AG09319 (cell line): ENCODE measurements at places on chromosomes 1 and 21.
A peak's percentile ranks its signal among the peaks of the same experiment; 100 is the strongest.

DNA sequence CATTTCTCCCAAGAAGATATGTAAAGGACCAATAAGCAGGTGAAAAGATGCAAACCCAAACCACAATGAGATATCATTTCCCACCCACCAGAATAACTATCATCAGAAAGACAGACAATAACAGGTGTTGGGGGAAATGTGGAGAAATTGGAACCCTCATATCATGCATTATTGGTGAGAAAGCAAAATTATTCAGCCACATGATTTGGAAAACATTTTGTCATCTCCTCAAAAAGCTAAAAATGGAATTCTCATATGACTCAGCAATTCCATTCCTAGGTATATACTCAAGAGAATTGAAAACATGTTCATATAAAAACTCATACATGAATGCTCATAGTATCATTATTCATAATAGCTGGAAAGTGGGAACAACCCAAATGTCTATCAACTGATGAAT, 25.1 kb upstream of the RNF186 start:
- DNase-seq = no peak

GRCh38 chr1:70836456-70836855, 211.2 kb downstream of the PTGER3 start:
- DNase-seq = no peak

- DNase-seq = peak; percentile 54
These were observed 36.2 kb downstream of the CAMK2N1 start for GRCh38 chr1:20449735-20450311.

DNA sequence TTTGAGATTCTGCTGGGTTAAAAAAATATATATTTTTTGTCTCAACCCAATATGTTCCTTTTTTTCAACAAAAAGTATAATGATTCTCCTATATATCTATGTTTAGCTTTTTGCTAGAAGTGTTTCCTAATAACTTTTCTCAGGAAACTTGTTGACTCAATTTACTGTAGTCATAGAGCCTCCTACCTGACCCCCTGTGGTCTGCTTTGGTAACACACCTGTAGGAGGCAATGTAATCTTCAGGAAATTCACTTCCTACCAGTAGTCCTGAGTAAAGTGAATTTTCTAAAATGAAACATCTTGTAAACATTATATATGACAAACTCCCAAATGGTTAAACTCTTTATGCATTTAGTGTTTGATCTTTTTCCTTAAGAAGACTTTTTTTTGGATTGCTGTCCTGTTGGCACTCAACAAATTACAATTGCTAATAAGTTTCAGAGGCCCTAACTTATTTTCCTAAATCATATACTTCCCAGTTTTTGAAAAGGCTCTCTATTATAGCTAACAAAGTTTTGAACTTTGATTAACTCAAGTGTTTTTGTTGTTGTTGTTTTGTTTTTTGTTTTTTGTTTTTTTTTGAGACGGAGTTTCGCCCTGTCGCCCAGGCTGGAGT, 118.3 kb downstream of the OLFML2B start:
- no peak for DNase-seq

GRCh38 chr1:203033917-203034316, 7.6 kb downstream of the PPFIA4 start:
- DNase-seq = no peak

DNA sequence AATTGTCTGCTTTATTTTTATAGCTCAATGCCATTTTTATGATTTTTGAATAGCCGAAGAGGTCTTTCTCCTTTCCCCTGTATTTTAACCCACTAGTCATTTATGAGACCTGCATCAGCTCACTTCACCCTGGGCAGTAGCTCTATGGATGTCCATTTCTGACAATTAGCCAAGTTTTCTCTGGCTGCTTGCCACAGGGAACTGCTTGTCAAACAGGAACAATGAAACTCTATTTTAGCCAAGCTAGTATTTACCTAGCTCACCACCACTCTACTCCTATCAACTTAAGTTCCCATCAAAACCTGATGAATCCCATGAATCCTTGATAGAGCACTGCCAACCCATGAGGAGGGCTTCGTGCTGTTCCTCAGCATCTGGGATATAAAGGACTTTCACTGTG, 406.7 kb downstream of the RWDD3 start:
- DNase-seq = no peak

DNA sequence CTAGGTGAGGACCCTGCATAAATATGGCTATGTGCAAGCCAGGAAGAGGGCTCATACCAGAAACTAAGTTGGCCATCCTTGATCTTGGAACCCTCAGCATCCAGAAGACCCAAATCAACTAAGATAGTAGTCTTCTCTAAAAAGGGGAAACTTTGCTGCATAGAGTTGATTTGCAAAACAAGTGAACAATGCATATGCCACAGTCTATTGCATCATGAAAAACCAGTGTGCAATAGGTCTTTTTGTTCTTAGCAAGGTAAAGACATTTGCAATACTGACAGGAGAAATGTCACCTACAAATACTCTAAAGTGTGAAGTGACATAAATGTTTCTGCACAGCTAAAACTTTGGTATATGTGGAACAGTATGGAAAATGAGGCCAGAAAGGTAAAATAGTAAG, 2.0 kb upstream of the IFI16 start:
- DNase-seq = no peak

DNA sequence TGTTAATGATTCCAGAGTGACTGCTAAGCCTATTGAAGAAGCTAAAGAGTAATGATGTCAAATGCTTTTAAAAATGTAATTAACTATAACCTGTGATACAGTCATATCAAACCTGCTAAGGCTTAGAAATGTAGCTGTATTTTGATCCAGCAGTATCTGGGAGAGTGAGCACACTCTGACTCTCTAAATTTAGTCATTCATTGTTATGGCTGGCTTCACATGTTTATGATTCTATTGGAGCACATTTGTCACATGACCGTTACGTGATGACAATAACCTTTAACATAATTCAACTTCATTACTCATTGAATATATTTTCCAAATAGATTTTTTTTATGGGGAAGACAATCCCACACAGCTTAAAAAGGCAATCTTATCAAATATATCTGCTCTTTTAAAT, 587.1 kb downstream of the LMO4 start:
- DNase-seq = no peak

DNA sequence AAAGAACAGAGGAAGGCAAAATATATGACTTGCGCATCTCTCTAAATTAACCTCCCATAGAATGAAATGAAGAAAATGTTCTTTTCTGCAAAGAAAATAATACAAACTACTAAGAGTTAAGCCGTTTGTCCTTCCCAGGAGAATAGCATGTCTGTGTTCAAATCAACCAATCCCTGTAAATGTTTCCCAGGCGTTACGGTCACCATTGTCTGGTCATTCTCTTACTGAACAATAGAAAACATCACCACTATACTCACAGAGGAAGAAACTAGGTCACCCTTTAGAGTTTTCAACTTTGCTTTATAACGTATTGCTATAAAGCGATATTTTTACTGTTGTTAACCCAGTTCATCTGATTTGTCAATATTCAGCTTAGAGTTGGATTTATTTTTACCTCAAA, 34.1 kb downstream of the COL11A1 start:
- DNase-seq = no peak

DNA sequence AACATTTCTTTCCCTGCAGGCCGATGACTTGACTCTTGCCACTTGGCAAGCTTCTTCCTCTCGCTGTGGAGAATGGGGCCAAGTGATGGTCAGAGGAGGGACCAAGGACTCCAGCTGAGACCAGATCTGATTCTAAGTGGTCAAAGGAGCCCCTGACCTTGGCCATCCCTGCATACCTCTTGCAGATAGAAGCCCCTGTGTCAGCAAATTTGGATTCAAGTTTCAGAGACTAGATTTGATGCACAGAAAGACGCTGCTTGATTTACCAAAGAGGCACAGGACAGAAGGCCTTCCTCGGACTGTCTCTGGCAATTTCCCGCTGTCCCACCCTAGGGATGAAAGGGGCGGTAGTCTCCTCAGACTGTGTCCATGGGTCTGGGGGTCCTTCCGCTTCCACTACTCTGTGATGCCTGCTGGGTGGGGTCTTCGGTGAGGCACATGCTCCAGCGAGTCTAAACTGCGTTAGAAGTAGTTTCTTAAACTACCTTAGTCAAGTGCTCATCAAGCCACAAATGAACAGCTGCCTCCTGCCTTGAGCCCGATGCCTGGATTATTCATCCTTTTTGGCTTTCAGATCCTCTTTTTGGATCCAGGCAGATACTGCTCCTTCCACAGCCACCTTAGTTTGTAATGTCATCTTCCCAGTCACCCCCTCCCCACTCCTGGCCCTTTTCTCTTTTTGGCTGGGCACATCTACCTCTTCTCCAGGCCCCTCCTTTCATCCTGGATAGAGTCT, 31.8 kb upstream of the RBM15 start:
- DNase-seq = no peak

DNA sequence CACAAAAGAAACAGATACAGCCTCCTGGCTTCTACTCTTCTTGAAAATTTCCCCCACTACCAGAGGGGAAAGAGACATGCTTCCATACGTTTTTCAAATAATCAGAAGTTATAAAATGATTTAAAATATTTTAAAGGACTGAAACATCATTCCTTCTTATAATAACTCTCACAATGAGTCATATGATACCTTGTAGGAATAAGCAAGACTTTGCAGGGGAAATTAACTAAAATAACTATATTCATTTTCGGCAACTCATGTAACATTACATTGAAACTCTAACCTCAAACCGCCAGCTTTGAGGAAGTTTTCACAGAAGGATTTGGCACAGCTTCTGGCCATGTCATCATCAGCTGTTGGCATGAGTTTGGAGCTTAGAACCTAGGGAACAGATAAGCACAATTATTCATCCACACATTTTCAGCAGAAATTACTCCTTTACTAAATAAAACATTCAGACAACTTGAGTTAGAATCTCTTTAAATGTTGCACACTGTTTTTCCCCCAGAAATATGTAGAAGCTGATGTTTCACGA, 85.9 kb downstream of the USP24 start:
- DNase-seq = no peak

GRCh38 chr1:93150729-93151128, 29.5 kb downstream of the TMED5 start:
- no peak for DNase-seq

DNA sequence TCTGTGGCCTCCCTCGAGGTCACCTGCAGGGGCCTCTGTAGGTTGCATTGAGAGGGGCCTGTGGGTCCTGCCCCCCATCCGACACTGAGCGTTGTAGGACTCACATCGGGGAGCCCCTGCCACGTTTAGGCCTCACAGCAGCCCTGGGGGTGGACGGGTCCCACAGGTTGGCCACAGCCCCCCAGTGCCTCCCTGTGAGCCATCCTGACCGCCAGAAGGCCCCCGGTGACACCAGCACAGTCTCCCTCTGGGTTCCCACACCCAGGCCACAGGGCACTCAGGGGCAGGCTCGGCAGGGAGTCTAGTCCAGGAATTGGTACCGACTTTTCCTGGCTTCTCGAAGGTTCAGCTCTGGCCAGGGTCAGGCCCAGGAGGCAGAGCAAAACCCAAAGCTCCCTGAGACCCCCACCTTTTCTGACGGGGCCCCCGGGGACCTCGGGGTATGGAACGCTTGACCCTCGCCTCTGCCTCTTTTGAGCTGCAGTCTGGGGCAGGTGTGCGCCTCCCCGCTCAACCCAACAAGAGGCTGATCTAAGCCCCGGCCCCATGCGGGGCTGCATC, 13.9 kb upstream of the POFUT2 start:
- no peak for DNase-seq

GRCh38 chr1:235864931-235865525, 1.7 kb downstream of the LYST start:
- DNase-seq = no peak

- DNase-seq = no peak
These were observed 9.2 kb downstream of the PTPRF start for GRCh38 chr1:43539726-43540434.

DNA sequence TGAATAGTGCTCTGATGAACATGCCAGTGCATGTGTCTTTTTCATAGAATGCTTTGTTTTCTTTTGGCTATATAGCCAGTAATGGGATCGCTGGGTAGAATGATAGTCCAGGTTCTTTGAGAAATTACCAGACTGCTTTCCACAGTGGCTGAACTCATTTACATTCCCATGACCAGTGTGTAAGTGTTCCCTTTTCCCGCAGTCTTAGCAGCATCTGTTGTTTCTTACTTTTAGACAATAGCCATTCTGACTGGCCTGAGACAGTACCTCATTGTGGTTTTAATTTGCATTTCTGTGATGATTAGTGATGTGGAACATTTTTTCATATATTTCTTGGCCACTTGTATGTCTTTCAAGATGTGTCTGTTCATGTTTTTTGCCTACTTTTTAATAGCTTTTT, 784.5 kb downstream of the USP25 start:
- no peak for DNase-seq
